ENCODE measurements at places on chromosomes 2 and 18.

DNA sequence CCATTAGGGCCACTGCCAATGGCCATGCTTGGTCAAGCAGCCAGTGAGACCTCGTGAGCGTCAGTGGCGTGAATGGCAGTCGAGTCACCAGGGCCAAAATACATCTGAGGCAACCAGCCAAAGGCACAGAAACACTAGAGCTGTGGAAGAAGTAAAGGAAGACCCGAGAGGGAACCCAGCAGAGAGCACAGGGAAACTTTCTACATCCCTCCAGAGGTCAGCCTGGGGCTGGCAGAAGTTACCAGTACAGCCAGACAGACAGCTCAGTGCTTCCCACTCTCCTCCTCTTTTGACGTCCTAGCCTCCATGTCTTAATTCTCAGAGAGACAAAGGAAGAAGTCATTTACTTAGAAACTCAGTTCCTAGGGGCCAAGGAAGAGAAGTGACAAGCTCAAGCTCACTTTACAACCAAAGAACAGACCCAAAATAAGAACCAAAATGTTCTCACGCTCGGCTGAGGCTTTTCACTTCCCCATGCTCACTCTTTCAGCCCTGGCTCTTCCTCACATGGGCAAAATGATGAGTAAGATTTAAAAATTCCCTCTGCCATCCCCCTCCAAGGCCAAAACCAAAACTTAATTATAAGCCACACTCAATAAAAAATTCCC lies 8.7 kb downstream of the CYRIA start:
- no peak for DNase-seq

- DNase-seq, result no peak
Observed at GRCh38 chr2:57882895-57883515, 163.6 kb upstream of the VRK2 start.

DNA sequence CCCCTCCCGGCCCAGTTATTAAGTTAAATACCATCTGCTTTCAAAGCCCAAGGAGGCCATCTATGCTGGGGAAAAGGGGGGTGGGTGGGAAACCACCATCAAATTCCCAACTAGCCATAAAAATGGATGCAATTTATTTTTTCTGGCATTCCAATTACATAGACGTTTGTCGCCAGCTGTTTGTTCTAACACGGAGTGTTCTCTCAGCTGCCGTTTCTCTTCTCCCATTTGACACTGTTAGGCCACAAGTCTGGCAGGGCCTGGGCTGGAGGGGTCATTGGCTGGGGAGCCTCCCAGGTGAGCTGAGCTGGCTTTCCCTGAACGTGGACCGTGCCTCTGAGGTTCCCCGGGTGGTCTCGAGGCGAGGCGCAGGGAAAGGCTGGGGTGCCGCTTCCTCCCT lies 16.6 kb downstream of the ATOH8 start:
- no peak for DNase-seq

- no peak for DNase-seq
Observed at GRCh38 chr2:127577973-127578372, 42.5 kb downstream of the MYO7B start.

GRCh38 chr2:226691255-226691654 lies 108.4 kb downstream of the IRS1 start:
- peak; percentile 7 for DNase-seq

- no peak for DNase-seq
Observed at GRCh38 chr18:63099091-63099840, 220.3 kb downstream of the BCL2 start.

DNA sequence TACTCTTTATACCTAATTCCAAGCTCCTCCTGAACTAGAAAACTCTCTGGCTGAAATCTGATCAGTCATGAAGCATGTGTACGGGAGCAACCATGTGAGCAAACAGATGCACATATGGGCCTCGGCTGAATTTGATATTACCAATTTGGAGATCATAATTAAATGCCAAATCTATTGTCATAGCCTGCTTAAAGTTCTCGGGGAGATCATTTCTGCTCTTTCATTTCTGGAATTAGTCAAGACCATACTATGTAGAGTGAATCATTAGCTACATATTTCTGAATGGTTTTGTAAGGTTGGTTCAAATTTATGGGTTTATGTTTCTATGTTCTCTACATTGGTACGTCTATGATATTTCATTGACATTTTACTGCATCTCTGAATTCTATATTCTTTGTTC lies 205.5 kb downstream of the UBE2E3 start:
- DNase-seq, result no peak

DNA sequence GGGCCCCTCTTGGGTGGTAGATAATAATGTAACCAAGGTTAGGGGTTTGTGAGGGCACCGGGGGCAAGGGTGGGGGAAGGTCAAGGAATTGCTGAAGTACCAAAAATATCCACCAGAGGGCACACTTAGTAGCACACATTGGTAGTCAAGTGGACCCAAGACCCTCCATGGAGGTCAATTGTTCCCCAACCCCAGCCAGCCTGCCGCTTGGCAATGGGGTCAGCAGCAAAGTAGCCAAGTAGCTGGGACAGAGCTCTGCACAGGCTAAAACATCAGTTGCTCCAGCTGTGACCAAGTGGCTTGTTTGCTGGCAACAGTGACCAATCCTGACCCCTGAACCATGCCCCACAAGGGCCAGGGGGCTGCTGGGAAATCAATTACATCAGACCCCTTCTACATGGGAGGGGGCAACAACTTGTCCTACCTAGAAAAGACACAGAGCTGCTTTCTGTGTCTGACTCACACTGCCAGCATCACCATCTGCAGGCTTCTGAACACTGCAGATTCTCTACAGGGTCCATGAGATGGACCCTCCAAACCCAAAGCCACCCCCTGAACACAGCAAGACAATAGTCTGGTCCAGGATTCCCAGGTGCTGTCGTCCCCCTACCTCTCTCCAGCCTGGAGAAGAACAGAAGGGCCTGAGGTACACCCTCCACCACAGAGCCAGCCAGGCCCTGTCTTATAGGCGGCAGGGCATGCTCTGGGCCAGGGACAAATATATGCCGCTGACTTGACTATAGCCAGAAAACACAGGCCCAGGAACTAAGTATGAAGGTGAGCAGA lies 76.0 kb downstream of the EMX1 start:
- DNase-seq, result peak; percentile 81

DNA sequence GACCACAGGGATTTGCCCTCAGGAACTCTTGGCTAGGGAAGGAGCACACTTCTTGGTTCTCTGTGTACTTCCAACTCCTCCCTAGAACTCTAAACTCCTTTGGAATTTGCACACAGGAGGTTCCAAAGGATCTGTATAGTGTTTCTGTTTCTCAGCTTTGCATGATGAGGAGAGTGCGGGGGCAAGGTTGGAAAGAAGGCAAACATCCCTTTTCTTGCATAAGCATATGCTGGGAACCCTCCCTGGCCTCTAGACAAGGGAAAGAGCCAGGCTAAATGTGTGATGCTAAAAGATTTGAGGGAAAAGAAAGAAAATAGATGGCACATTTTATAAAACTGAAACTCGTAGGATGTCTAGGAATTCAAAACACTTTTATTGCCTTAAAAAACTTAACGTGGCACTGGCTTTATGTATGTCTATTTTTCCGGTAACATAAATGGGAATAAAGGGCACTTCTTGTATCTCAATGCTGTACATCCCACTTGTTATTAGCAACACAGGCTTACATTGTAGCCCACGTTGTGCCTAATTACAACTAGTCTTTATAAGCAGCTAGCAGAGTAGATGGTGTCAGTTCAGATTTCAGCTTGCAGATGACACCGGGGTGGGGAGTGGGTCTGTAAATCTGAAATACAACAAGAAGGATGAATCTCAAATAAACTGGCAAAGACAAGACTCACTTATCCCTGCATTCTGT lies 165.8 kb downstream of the GPD2 start:
- no peak for DNase-seq

DNA sequence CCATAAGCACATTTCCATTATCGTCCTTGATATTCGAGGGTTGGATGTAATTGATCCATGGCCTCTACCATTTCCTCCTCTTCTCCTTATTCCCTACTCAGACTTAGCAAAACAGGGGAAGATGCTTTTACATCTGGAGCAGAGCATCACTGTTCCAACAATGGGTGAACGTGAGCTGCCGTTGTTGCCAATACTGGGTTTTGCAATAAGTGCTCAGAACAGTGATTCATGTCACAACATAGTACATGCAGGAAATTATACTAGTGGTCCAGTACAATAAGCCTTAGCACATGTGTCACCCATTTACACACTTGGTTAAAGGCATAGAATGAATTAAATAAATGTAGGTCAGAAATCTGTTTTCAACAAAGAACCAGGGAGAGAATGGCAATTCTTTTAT lies 112.4 kb downstream of the DCC start:
- no peak for DNase-seq

GRCh38 chr2:221074238-221074637 lies 497.9 kb downstream of the EPHA4 start:
- no peak for DNase-seq

DNA sequence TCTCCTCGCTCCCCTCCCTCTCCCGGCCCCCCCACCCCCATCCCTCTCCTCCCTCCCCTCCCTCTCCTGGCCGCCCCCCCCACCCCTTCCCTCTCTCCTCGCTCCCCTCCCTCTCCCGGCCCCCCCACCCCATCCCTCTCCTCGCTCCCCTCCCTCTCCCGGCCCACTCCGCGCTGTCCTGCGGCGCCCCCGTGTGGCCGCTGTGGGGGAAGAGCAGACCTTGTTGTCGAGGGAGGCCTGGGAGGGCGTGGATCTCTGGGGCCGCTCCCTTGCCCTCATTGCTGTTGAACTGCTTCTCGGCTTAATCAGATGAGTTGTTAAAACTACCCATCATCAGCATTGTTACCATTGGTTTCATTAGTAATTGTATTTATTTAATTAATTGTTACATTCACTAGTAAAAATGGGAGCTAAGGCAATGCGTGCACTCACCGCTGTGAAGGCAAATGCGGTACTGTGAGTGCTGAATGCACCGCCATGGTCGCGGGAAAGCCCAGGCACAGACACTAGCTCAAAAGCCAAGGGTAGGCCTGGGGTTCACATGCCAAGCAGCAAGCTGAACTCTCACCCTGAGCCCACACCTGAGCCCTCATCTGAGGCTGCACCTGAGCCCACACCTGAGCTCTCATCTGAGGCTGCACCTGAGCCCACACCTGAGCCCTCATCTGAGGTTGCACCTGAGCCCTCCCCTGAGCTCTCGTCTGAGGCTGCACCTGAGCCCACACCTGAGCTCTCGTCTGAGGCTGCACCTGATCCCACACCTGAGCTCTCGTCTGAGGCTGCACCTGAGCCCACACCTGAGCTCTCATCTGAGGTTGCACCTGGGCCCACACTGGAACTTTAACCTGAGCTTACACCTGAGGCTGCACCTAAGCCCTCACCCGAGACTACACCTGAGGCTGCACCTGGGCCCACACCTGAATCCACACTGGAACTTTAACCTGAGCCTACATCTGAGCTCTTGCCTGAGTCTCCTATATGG lies 8.8 kb downstream of the RTP5 start:
- peak; percentile 88 for DNase-seq

DNA sequence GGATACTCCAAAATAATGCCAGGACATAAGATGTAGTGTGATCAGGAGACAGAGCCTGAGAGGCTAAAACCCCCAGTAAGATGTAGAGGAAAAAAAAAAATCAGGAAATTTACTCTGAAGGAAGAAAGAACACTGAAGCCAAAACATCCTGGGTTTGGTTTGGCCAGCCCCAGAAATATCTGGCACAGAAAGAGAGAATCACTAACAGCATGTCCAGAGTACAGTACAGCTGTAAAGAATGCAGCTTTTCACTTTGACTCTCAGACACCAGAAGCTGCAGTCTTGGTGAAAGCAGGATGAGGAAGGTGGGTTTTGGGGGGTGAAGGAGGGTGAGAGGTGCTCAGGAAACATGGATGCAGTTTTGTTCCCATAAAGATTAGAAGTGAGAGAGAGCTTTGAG lies 1577.7 kb upstream of the ACVR2A start:
- DNase-seq, result no peak

- no peak for DNase-seq
Observed at GRCh38 chr2:84052913-84053312, 406.2 kb downstream of the SUCLG1 start.

DNA sequence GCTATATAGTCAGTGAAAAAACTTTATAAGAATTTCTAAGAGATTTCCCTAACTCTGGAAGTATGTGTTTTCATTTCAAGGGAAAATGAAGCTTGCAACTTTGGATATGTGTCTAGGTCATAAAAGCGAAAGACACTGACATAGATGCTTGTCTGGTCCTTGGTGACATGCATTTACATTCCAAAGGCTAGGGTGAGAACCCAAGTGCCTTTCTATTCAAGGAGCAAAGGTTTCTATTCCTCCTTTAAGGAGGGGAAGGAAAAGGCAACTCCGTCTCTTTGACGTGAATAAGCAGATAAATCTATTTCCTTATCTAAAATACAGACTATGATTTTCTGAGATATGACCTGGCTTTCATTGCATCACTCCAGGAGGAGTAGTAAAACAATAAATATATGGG lies 261.1 kb downstream of the CDH7 start:
- DNase-seq, result no peak

DNA sequence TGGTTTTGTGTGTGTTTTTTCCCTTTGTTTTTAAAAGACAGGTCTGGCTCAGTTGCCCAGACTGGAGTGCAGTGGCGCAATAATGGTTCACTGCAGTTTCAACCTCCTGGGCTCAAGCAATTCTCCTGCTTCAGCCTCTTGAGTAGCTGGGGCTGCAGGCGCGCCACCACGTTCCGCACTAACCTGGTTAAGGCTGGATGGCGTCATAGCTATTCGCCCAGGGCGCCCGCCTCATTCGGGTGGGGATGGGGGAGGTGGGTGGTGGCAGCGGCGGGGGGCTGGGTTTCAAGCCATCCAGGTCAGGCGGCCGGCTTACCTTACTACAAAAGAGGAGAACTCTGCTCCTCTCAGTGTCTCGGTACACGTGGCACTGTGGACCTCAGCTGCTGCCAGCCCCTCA lies 42.8 kb downstream of the EEF1B2 start:
- no peak for DNase-seq

GRCh38 chr2:148764815-148765214 lies 110.2 kb upstream of the KIF5C start:
- DNase-seq, result no peak

DNA sequence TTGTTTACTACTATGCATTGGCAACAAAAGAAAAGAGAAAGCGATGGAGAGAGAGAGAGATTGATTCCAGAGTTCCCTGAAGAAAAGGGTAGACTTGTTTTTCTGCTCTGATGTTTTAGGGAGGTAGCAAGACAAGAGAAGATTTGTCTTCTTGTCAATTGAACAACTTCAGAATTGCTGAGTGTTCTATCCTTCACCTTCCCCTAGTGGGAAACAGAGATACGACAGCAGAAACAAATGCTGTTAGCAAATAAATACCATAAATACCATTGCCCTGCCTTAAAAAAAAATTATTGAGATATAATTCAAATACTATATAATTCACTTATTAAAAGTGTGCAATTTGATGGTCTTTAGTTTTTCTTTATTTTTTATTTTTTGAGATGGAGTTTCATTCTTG lies 26.2 kb upstream of the CCDC150 start:
- no peak for DNase-seq

DNA sequence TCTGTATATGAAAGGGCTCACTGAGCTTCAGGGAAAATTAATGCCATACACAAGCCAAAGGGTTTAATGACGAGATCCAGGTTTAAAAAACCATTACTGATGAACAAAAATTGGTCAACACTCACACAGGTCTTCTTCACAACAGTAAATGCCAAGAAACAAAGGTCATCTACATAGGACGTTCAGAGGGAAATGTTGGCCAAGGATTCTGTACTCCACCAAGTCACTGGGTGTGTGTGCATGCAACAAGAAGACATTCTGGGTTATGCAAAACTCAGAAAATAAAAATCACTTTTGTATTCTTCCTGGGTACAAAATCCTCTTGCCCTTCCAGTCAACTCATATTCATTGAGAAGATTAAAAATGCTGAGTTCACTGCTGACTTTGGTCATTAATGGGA lies 78.3 kb downstream of the ACTR2 start:
- no peak for DNase-seq

All from NCI-H82 (cell line).